Left ventricle myocardium superior (tissue), 1 donor: ENCODE measurements at places on chromosomes 4 and X.

- DNase-seq = no peak
Observed at GRCh38 chr4:129344058-129344457, 248.1 kb downstream of the C4orf33 start.

DNA sequence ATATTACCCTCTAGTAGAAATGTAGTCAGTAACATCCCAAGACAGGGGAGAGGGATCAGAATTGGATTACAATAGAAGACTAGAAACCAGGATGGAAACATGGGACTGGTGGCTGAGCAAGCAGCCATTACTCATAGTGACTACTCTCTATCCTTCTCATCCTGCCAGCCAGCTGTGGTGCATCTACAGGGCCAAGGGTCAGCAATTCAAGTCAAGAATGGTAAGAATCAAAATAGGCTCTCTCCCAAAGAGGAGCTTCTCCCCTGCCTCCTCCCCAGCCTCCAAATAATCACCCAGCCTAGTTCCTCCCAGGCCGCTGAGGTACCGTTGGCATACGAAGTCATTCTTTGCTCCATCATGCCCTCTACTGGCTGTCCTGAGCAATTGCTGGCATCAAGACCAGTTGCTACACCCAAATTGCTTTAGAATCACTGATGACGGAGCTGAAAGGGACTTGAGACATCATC lies 19.4 kb downstream of the AWAT2 start:
- no peak for DNase-seq

DNA sequence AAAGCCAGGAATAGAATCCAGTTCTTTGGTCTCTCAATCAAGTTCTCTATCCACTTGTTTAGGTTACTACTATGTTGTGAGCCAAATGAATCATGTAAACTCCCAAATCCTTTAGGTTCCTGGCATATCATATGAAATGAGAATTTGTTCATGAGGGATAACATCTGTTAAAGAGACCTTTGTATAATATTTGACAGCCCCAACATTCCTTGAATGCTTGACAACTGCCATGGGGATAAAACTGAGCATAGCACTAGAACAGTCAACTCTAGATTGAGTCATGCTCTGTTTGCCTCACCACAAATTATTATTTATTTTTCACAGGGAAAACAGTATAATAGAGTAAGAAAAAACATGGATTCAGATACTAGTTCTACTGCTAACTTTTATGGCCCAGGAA lies 93.3 kb downstream of the NAA11 start:
- no peak for DNase-seq

GRCh38 chrX:20906571-20906970 lies 467.6 kb upstream of the CNKSR2 start:
- DNase-seq = no peak
